H1 (cell line): ENCODE measurements at places on chromosomes 2 and 18. TPM values are rescaled to one million over a fixed set of nuclear protein-coding genes. Genes with fewer than 3 reads are reported as not detected.

GRCh38 chr18:9095297-9096006 is 7.0 kb upstream of the NDUFV2 start:
- no peaks in the 10 kb centered on the region for H3K36me3 ChIP-seq
- H3K4me1 ChIP-seq, result no peaks in the 10 kb centered on the region
- no peak overlapping the region for H3K27ac ChIP-seq
- H3K27me3 ChIP-seq, result no peaks in the 10 kb centered on the region
- no peak for DNase-seq
- H3K4me3 ChIP-seq, result no peak overlapping the region

- no peak overlapping the region for H3K27ac ChIP-seq
- DNase-seq, result no peak
- peaks cover 5% of the 10 kb centered on the region for H3K4me1 ChIP-seq
- no peaks in the 10 kb centered on the region for H3K36me3 ChIP-seq
- no peak overlapping the region for H3K4me3 ChIP-seq
Observed at GRCh38 chr18:46296656-46297055, 192.5 kb downstream of the HAUS1 start.

DNA sequence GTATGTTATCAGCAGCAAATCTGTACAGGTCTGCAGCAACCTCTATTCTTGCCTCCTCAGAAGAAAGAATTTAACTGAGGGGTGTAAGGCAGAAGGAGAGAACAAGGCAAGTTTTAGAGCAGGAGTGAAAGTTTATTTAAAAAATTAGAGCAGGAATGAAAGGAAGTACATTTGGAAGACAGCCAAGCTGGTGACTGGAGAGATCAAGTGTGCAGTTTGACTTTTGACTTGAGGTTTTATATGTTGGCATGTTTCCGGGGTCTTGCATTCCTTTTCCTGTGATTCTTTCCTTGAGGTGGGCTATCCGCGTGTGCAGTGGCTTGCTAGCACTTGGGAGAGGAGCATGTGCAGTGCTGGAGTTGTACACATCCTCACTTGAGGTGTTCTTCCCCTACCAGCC is 16.5 kb upstream of the CERS6 start:
- no peaks in the 10 kb centered on the region for H3K4me1 ChIP-seq
- H3K36me3 ChIP-seq, result no peaks in the 10 kb centered on the region
- no peak overlapping the region for H3K27ac ChIP-seq
- no peak overlapping the region for H3K4me3 ChIP-seq
- no peak for DNase-seq
- H3K27me3 ChIP-seq, result no peaks in the 10 kb centered on the region

The BMP10 gene
- total RNA-seq, result not detected in 2 replicates

DNA sequence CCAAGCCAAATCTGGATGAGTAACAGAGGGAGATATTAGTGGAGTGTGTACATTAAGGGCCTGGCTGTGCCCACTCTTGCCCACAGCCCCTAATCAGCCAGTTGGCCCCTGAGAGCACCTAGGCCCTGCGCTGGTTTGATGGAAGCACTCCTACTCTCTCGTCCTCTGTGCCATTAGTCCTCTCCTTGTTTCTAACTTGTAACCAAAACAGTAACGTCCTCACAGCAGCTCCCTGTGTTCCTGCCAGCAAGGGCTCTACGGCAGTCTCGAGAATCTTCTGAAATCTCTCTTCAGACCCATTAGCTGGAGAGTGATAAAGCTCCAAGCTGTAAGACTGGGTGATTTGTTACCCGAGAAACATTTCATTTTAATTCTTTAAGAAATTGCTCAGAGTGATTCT is 76.1 kb downstream of the LRRC30 start:
- H3K4me3 ChIP-seq, result no peak overlapping the region
- no peaks in the 10 kb centered on the region for H3K4me1 ChIP-seq
- no peak for DNase-seq
- no peaks in the 10 kb centered on the region for H3K27me3 ChIP-seq
- no peaks in the 10 kb centered on the region for H3K36me3 ChIP-seq

The CYTIP gene
- total RNA-seq, result 0.23 TPM in 1 of 2 replicates, not detected in the other

GRCh38 chr2:188668017-188668680 is 306.0 kb upstream of the COL3A1 start:
- no peaks in the 10 kb centered on the region for H3K36me3 ChIP-seq
- no peak overlapping the region for H3K27ac ChIP-seq
- DNase-seq, result no peak
- H3K27me3 ChIP-seq, result no peaks in the 10 kb centered on the region
- H3K4me3 ChIP-seq, result no peak overlapping the region
- no peaks in the 10 kb centered on the region for H3K4me1 ChIP-seq

DNA sequence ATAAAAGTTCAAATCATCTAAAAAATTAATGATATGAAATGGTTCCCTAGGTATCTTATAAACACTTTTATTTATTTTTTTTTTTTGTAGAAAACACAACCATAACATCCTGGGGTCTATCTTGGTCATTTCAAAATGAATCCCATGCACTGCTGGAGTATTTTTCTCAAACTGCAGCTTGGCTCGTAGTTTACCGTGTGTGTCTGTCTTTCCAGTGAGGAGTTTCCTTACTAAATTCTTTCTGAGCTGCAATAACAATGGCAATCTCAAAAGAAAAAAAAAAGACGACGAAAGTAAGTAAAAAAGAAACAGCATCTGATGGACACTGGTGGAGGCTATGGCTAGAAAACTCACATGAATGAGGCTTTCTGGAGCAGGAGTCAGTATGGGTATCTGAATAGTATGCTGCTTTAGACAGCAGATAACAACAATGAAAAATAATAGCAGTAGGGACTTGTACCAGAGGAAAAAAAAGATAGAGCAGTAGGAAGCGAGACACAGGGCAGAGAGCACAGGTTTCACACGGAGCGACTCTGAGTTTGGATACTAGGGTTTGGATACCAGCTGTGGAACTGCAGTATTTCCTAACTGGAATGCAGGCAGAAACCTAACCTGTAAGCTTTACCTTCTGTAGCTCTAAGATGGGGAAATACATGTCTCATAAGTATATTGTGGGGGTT is 43.5 kb downstream of the CALCRL start:
- H3K4me3 ChIP-seq, result no peak overlapping the region
- H3K27me3 ChIP-seq, result no peaks in the 10 kb centered on the region
- H3K4me1 ChIP-seq, result peaks cover 5% of the 10 kb centered on the region
- DNase-seq, result no peak
- no peak overlapping the region for H3K27ac ChIP-seq

GRCh38 chr2:121944072-121944831 is 188.8 kb downstream of the TSN start:
- H3K36me3 ChIP-seq, result no peaks in the 10 kb centered on the region
- no peaks in the 10 kb centered on the region for H3K4me1 ChIP-seq
- H3K27ac ChIP-seq, result no peak overlapping the region
- no peak overlapping the region for H3K4me3 ChIP-seq
- no peaks in the 10 kb centered on the region for H3K27me3 ChIP-seq

GRCh38 chr2:108169982-108170625 is 69.7 kb upstream of the SULT1C3 start:
- no peaks in the 10 kb centered on the region for H3K27me3 ChIP-seq
- no peak for DNase-seq
- H3K4me1 ChIP-seq, result no peaks in the 10 kb centered on the region
- H3K36me3 ChIP-seq, result no peaks in the 10 kb centered on the region
- no peak overlapping the region for H3K27ac ChIP-seq

DNA sequence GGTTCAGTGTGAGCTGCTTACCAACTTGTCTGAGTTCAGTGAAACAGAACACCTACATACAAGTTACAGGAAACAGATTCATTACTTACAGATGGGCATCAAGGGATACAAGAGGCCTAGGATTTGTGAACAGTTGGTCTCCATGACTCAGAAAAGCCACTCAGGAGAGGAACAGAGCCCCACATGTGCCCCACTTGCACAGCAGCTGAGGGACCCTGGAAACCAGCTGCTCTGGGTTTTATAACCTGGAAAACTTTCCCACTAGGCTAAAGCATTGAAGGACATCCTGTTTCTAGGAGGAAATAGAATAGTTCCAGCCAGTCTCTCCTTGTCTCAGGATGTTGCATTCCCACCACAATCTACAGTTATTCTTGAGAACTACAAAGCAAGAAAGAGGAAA is 530.0 kb downstream of the ZNF804A start:
- H3K4me1 ChIP-seq, result no peaks in the 10 kb centered on the region
- H3K27ac ChIP-seq, result no peak overlapping the region

- H3K36me3 ChIP-seq, result no peaks in the 10 kb centered on the region
- no peak overlapping the region for H3K27ac ChIP-seq
- no peaks in the 10 kb centered on the region for H3K27me3 ChIP-seq
Observed at GRCh38 chr18:43175257-43175656, 59.8 kb upstream of the RIT2 start.

The RGPD3 gene
- 0.17 TPM in 1 of 2 replicates, not detected in the other for total RNA-seq
